T47D (cell line): ENCODE measurements at places on chromosomes 2 and 18.

GRCh38 chr2:176575237-176575744, 306.0 kb downstream of the MTX2 start:
- no peak for DNase-seq

GRCh38 chr18:37261246-37261840, 304.3 kb downstream of the CELF4 start:
- DNase-seq, result no peak

GRCh38 chr2:111216811-111217652, 96.3 kb downstream of the BCL2L11 start:
- no peak for DNase-seq

DNA sequence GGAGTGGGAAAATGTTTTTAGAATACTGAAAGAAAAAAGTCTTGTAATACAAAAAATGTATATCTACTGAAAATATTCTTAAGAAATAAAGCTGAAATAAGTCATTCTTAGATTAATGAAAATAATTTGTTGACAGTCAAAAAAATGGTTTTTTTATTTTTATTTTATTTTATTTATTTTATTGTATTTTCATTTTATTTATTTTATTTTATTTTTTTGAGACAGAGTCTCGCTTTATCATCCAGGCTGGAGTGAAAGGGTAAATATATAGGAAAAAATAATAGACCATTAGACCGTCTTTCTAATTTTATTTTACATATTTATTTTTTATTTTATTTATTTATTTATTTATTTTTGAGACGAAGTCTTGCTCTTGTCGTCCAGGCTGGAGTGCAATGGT, 1583.6 kb upstream of the TMEFF2 start:
- DNase-seq, result no peak

- no peak for DNase-seq
These were observed 111.3 kb downstream of the HDAC4 start for GRCh38 chr2:239289545-239289944.

DNA sequence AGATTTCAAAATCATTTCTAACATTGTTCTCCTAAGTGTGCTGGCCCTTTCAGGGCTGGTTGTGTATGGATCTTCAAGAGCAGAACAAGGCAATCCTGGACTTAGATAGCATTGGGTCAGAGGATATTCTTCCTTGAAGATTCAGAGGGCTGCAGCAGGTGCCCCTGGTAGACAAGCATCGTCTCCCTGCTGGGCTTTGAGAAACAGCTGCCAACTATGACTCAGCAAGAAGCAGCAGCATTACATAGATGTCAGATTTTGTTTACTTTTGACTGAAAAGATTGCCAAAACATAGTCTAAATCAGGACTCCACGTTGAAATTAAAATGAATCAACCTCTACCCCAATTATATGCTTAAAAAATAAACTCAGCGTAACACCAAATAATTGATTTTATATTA, 618.8 kb downstream of the SOCS6 start:
- no peak for DNase-seq

DNA sequence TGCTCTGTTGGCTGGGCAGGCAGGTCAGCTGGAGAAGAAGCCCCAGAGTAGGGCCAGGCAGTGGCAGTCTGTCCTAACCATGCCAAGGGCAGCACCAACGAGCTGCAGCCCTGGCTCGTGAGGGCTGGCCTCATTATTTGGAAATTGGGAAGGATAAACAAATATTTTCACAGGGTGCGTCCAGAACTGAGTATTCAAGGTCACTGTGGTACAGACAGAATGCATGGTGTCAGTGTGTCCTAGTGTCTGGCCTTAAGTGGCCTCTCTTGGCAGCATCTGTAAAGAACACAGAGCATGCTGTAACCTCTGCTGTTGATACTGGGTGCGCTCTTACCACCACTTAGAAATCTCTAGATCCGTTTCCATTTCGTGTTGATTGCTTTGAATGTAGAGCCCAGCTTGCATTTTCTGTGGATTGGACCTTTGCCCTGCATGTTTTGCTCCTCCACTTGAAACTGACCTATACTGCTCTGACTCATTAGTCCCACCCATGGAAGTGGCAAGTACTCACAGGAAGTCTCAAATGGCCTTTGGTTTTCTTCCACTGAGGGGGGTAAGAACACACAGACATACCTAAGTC, 88.2 kb downstream of the GREB1L start:
- no peak for DNase-seq

DNA sequence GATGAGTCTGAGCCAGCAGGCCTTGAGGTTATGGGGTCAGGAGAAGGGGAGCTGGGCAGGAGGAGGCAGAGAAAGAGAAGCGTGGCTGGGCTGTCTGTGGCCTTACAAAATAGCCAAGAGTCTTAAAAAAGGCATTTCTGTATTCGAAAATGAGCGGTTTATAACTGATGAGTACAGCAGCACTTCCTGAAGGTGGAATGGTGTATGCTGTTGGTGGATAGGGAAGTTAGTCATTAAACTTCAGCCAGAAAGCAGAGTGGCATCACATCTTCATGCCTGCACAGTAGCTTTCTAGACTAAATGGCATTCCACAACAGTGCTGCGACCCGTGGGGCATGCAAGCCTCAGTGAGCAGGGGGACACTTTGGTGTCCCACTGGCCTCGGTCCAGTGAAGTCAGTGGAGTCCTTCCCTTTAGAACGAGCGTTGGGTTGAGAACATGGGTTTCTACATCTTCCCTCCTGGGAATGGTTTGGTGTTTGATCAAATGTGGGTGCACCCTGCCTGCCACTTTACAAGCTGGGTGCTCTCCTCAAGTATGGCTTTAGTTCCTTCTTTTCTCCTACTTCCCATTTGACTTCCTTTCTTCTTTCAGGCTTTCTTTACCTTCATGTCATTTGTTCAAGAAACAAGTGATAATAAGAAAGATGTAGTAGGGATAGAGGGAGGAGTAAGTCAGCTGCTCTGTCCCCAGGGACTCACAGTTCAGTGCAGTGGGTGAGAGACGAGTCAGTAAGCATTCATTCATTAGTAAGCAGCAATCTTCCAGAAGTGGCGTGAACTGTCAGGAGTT, 96.3 kb downstream of the ARMC9 start:
- no peak for DNase-seq

GRCh38 chr2:157087373-157088002, 170.0 kb upstream of the GALNT5 start:
- peak; percentile 2 for DNase-seq

- DNase-seq, result peak; percentile 41
These were observed 11.7 kb downstream of the CDH7 start for GRCh38 chr18:65762556-65762955.

GRCh38 chr2:127657232-127657595, 11.3 kb downstream of the GPR17 start:
- DNase-seq, result no peak

- no peak for DNase-seq
These were observed 1112.3 kb upstream of the FANCL start for GRCh38 chr2:59353306-59353921.

DNA sequence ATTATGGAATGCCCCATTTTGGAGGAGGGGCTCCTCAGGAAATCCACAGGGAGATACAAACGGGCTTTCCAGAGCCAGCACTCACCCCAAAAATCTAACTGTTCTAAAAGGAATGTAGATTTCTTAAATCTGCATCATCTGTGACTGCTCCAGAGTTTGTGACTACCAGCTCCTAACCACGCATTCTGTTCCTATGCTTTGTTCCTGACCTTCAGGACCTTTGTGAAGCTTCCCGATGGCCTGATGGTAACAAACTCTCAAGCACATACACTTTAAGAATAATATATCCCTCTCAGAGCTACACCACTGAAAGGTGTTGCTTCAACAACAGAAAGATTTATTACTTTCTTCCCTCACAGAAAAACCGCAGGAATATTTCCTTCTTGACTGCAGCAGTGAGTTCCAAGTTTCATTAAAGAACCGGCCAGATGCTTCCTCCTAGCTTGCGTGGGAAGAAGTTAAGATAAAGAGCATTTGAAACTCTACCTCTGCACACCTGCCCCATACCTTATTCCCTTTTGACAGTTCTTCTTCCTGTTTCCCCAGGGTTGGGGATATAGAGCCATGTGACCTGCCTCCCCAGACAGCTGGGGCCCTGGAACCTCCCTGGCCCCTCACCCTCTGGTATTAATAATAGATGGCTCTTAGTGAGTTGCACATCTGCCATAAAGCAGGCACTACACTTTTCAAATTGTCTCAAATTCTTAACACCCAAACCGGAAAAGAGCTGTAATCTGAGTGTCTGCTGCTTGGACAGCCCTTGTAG, 40.2 kb upstream of the EML4 start:
- no peak for DNase-seq

GRCh38 chr2:151757861-151758260, 23.6 kb upstream of the NEB start:
- no peak for DNase-seq

DNA sequence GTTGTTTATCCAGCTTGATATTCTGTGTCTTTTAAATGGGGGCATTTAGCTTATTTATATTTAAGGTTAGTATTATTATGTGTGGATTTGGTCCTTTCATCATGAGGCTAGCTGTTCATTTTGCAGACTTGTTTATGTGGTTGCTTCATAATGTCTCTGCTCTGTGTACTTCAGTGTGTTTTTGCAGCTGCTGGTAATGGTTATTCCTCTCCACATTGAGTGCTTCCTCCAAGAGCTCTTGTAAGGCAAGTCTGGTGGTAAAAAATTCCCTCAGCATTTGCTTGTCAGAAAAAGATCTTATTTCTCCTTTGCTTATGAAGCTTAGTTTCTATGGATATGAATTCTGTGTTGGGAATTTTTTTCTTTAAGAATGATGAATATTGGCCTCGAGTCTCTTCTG, 47.8 kb upstream of the NT5C1B start:
- no peak for DNase-seq

- DNase-seq, result peak; percentile 98
These were observed 20.3 kb upstream of the CYP1B1 start for GRCh38 chr2:38095996-38096861.

- DNase-seq, result no peak
These were observed 149.7 kb upstream of the HS6ST1 start for GRCh38 chr2:128468186-128468920.

GRCh38 chr2:95337829-95338228, 40.7 kb downstream of the KCNIP3 start:
- no peak for DNase-seq

GRCh38 chr2:177072090-177072489, 140.5 kb upstream of the HNRNPA3 start:
- no peak for DNase-seq

DNA sequence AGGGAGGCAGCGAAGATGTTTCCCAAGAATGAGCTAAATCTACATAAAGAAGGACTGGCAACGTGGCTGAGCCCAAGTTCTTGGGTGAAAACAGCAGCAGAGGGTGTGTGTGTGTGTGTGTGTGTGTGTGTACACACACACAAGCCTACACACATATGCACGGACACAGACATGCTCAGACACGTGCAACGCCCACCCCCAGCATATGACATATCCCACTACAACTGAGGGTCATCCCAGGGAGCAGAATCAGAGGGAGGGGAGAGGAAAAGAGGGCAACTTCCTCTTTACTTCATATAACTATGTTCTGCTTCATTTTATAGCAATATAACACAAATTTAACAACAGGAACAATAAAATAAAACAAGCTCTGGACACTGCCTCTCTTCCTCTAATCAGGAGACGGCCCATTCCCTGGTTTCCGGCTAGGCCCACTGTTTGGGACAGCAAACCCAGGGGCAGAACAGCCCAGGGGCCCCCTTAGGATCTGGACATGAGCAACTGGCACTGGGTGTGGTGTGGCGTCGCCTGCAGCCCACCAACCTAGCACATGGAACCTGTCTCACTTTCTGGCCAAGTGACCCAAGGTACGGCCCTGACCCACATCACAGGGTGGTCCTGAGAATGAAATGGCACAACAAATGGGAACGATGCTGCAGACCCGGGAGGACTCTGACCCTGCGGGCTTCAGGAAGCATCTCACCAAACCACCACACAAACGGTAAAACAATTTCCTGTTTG, 25.0 kb downstream of the FAM178B start:
- DNase-seq, result no peak

GRCh38 chr18:63185984-63186383, 133.6 kb downstream of the BCL2 start:
- DNase-seq, result no peak

DNA sequence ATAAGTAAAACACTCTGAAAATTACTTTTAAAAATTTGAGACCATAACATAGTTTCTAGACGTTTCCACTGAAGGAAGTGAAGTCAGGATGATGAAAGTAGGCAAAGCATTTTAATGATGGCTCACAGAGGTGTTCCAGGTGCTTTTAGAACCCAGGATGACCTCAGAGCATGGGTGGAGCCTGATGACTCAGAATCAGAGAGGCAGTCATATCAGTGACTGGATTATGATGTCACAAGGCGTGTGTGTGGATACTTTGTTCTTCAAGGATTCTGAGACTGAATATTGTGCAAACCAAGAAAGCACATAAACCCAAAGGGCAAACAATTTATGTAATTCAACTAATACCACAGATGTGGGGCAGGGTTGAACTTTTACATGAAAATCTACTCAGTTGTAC, 208.0 kb upstream of the FBXO11 start:
- DNase-seq, result no peak

GRCh38 chr18:78901923-78902794, 77.5 kb upstream of the SALL3 start:
- DNase-seq, result no peak

DNA sequence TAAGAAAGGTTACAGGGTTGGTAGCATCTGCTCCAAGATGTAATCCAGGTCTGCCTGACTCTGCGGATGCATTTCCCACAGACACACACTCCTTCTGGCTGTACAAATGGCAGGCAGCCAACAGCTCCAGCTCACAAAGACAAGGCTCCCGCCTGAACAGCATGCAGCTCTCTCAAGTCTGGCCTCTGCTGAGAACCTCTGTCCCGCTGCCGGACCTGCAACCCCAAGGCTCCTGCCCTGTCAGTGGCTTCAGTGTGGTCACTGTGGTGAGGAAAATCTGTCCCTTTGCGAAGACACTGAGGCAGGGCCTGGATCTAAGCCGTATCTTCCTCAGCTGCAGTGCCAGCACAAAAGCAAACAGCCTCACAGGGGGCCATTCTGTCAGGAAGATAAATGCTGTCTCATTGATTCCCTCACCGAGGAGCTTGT, 469.3 kb upstream of the MEX3C start:
- DNase-seq, result no peak

- no peak for DNase-seq
These were observed 190.5 kb downstream of the RND3 start for GRCh38 chr2:150296770-150297546.

DNA sequence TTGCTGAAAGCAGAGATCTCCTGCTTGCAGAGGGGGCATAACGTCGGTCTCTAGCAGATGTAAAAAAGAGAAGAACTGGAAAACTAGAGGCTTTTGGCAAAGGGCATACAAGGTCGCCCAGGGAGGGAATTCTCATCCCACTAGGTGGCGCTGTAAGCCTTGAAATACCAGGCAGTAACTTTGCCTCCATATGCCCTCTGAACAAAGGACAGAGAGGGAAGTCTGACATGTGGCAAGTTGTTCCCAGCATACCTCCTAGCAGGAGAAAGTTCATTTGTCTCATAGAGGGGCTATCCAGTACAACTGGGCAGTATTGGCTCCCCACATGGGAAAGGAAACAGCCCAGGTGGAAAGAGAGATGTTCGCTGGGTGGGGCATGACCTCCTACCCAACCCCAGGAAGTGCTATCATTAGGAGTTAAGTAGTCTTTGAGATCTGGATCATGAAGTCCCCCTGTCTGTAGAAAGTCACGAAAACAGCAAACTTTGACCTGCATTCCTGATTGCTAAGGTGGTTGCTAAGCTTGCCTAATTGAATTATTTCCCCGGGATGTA, 39.9 kb downstream of the STK17B start:
- DNase-seq, result peak; percentile 49

- DNase-seq, result no peak
These were observed 446.8 kb downstream of the EIPR1 start for GRCh38 chr2:2930841-2931240.
